Large intestine (tissue), 12 donors: ENCODE measurements at places on chromosomes 3 and 15. TPM values are rescaled to one million over a fixed set of nuclear protein-coding genes. Genes with fewer than 3 reads are reported as not detected.

Gene DNAJA4
- polyA plus RNA-seq = 27.3 TPM

Gene GOLGA6A
- 0.15 TPM for polyA plus RNA-seq

Gene PARP9
- polyA plus RNA-seq = 32.0 TPM

Gene DLL4
- 12.3 TPM for polyA plus RNA-seq

Gene DHFR2
- polyA plus RNA-seq = 5.6 TPM

Gene GP9
- polyA plus RNA-seq = 0.18 TPM

Gene CCDC51
- 19.0 TPM for polyA plus RNA-seq

Gene SKOR1
- polyA plus RNA-seq = 0.28 TPM

Gene ANKRD34C
- not detected for polyA plus RNA-seq

Gene SLC51A
- 29.6 TPM for polyA plus RNA-seq

Gene RHCG
- polyA plus RNA-seq = 0.12 TPM

DNA sequence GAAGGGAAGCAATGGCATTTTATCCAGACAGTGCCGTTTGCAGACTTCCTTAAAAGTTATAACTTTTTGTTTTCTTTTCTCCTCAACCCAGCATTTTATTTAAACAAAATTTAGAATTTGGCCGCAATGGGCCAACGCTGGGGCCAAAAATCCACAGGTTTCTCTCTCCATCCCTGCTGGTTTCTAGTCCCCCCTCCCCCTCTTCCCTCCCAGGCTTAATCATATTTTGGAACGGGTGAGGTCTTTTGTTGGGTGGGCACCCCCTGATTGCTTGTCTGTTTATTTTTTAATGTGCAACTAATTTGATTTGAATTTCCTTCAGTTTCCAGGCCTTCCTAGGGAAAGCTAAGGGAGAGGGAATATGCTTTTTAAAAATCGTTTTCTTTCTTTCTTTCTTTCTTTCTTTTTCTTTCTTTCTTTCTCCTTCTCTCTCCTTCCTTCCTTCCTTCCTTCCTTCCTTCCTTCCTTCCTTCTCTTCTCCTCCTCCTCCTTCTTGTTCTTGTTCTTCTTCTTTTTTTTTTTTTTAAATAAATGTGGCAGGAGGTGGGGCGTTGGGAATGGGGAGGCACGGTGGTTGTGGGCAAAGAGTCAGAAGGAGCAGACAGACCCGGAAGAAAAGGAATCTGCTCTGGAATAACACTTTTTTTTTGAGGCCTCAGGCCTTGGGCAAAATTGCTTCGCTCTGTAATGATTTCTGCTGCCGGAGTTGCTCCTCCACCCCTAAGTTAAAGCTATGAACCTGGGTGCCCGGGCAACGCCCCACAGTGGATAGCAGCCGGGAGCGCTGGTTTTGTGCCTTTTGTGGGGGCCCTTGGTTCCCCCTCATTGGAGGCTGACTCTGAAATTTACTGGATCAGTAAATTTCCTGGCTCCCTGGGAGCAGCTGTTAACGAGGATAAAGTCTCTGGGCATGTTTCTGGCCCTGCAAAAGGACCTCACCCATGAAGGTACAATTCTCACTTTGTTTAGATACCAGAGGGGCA is 1.9 kb downstream of the FNDC3B start:
- H3K4me1 ChIP-seq = peaks cover 9% of the 10 kb centered on the region
- H3K27ac ChIP-seq = peak overlapping the region; percentile 71
- H3K27me3 ChIP-seq = no peaks in the 10 kb centered on the region
- H3K4me3 ChIP-seq = peak overlapping the region; percentile 96
- peak; percentile 7 for DNase-seq
- no peaks in the 10 kb centered on the region for H3K36me3 ChIP-seq

DNA sequence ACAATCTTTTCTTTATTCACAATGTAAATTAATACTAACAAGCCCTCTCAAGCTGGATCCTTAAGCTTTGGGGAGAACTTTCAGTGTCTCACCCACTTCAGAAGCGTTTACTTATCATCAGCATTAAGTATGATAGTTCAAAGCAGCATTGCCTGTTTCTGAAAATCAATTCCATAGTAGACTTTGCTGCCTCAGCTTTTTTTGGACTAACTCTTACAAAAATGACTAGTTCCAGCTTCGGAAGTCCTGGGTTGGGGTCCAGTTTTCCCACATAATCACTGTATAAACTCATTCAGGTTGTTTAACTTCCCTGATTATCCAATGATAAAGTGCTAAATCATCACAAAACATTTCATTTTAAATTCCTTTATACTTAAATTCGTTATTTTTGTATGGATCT is 114.4 kb downstream of the NR2F2 start:
- no peak overlapping the region for H3K4me3 ChIP-seq
- no peaks in the 10 kb centered on the region for H3K36me3 ChIP-seq
- no peak overlapping the region for H3K27ac ChIP-seq
- DNase-seq = no peak

- no peaks in the 10 kb centered on the region for H3K4me1 ChIP-seq
- no peak for DNase-seq
- H3K27me3 ChIP-seq = no peaks in the 10 kb centered on the region
Observed at GRCh38 chr3:109803274-109803673, 465.9 kb upstream of the DPPA4 start.

DNA sequence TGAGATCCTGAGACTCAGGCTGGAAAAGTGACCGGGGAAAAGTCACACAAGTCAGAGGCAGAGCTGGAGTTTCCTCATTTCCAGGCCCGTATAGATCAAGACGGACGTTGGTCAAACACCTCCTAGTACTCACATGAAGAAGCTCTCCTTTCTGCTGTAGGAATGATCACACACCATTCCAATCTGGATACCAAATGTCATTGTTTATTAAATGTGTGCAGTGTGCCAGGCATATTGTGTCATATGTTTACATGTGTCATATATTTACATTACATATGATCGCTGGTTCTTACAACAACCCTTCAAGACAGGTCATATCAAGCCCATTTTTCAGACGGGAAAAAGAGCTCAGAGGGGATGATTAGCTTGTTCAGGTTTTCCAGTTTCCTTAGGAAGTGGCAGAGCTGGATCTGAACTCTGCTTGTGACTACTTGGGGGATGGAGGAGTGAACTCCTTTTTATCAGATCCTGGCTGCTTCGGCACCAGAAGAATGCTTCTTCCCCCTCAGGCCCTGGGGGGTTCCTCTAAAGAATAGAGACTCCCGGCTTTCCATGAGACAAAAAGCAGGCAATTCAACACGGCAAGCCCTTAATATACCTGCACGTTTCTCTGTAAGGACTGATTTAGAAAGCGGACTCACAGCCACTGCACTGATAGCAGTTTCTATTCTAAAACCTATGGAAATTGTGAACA is 41.9 kb downstream of the FAM43A start:
- no peaks in the 10 kb centered on the region for H3K27me3 ChIP-seq
- peaks cover 16% of the 10 kb centered on the region for H3K4me1 ChIP-seq
- no peak for DNase-seq
- no peak overlapping the region for H3K27ac ChIP-seq

DNA sequence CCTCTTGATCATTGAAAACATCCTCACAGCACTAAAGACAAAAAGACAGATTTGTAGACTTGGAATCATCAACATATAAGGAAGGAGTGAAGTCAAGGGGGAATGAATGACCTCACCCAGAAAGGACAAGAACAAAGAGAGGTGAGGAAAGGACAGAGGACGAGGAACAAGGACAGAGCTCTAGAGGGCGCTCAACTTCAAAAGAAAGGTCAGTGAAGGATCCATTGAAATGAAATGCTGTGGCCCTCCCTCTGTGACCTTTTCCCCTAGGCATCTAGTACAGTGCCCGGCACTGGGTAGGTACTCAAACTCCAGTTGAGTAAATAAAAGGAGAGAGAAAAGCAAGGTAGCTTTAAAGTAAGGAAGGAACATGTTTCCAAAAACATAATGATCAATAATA is 2.6 kb downstream of the ATP8B4 start:
- H3K27ac ChIP-seq = no peak overlapping the region
- no peaks in the 10 kb centered on the region for H3K27me3 ChIP-seq
- no peak for DNase-seq
- no peaks in the 10 kb centered on the region for H3K4me1 ChIP-seq

GRCh38 chr3:53794597-53794996 is 51.6 kb downstream of the CHDH start:
- no peak for DNase-seq
- no peak overlapping the region for H3K27ac ChIP-seq
- H3K27me3 ChIP-seq = no peaks in the 10 kb centered on the region
- H3K36me3 ChIP-seq = peaks cover 22% of the 10 kb centered on the region
- H3K4me3 ChIP-seq = no peak overlapping the region
- no peaks in the 10 kb centered on the region for H3K4me1 ChIP-seq

GRCh38 chr3:156483961-156484787 is 70.7 kb downstream of the SSR3 start:
- H3K4me3 ChIP-seq = no peak overlapping the region
- H3K4me1 ChIP-seq = peaks cover 3% of the 10 kb centered on the region
- H3K36me3 ChIP-seq = no peaks in the 10 kb centered on the region
- H3K27me3 ChIP-seq = no peaks in the 10 kb centered on the region

DNA sequence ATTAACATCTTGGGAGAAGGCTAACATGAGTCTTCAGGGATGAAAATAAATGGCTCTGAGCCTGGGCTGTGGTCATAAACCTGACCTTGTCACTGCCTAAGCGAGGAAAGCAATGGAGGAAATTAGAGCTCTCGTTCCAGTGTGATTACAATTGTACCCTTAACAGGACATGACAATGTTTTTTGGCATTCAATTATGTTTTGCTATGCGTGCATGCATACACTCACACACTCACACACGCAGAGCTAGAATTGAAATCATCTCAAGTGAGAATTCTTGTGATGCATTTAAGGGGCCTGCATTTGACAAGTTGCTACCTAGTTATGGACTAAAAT is 24.1 kb downstream of the ZNF80 start:
- H3K4me3 ChIP-seq = no peak overlapping the region
- no peak for DNase-seq
- no peaks in the 10 kb centered on the region for H3K36me3 ChIP-seq
- peaks cover 2% of the 10 kb centered on the region for H3K27me3 ChIP-seq

- H3K36me3 ChIP-seq = peaks cover 3% of the 10 kb centered on the region
- H3K27ac ChIP-seq = no peak overlapping the region
- DNase-seq = no peak
- no peaks in the 10 kb centered on the region for H3K27me3 ChIP-seq
- no peak overlapping the region for H3K4me3 ChIP-seq
Observed at GRCh38 chr3:37904601-37905000, 42.9 kb downstream of the CTDSPL start.

- no peak overlapping the region for H3K27ac ChIP-seq
- no peak for DNase-seq
- no peaks in the 10 kb centered on the region for H3K27me3 ChIP-seq
- H3K4me1 ChIP-seq = no peaks in the 10 kb centered on the region
- H3K36me3 ChIP-seq = no peaks in the 10 kb centered on the region
- H3K4me3 ChIP-seq = no peak overlapping the region
Observed at GRCh38 chr3:77420336-77420735, 380.4 kb downstream of the ROBO2 start.

GRCh38 chr15:65066635-65067316 is 1.0 kb downstream of the RASL12 start:
- peak overlapping the region; percentile 26 for H3K4me3 ChIP-seq
- peaks cover 18% of the 10 kb centered on the region for H3K27me3 ChIP-seq
- peaks cover 4% of the 10 kb centered on the region for H3K4me1 ChIP-seq

- no peak for DNase-seq
- H3K36me3 ChIP-seq = peaks cover 8% of the 10 kb centered on the region
- no peaks in the 10 kb centered on the region for H3K27me3 ChIP-seq
- H3K4me1 ChIP-seq = peaks cover 15% of the 10 kb centered on the region
- H3K4me3 ChIP-seq = no peak overlapping the region
Observed at GRCh38 chr3:12948891-12949711, 107.7 kb upstream of the RPL32 start.

- no peaks in the 10 kb centered on the region for H3K27me3 ChIP-seq
- H3K4me1 ChIP-seq = no peaks in the 10 kb centered on the region
- no peak for DNase-seq
Observed at GRCh38 chr3:37074178-37074577, 80.9 kb downstream of the MLH1 start.

DNA sequence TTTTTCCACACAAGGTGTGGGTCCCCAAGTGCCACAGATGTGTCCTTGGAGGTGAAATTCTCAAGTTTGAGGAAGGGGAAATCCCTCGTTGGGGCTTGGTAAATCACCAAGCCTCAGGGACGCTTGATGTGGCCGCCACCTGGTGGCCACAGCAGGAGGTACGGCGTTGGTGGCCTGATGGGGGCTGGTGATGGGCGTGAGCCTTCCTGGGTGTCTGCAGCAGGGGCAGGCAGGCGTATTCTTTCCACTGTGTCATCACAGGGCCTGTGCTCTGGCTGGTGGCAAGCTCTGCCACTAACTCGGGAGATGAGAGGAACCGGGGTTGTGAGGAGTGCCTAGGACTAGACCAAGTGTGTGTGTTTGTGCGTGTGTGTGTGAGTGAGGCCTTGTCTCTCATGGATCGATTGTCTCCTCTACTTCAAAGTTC is 4.2 kb downstream of the ACOX2 start:
- no peak overlapping the region for H3K4me3 ChIP-seq
- DNase-seq = peak; percentile 81
- H3K4me1 ChIP-seq = peaks cover 56% of the 10 kb centered on the region
- H3K27ac ChIP-seq = no peak overlapping the region
- no peaks in the 10 kb centered on the region for H3K27me3 ChIP-seq

- H3K27me3 ChIP-seq = no peaks in the 10 kb centered on the region
- DNase-seq = no peak
- H3K4me3 ChIP-seq = no peak overlapping the region
- H3K27ac ChIP-seq = no peak overlapping the region
- peaks cover 10% of the 10 kb centered on the region for H3K4me1 ChIP-seq
Observed at GRCh38 chr15:77866186-77866585, 211.3 kb downstream of the TBC1D2B start.

DNA sequence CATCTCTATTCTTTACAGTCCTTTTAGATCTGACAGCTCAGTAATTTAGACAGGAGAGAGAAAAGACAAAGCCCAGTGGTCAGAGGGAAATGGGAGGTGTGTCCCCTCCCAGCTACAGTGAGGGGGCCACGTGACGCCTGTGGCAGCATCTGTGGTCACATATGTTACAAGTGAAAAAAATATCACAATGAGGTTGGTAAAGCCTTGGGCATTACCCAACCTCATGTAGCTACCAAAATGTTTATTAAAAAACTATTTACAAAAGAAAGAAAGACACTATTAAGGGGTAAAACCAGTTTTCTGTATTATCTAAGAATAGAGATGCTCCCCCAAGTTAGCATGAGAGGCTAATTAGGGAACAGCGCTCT is 42.9 kb upstream of the PLCL2 start:
- no peaks in the 10 kb centered on the region for H3K27me3 ChIP-seq
- no peak overlapping the region for H3K4me3 ChIP-seq
- no peak overlapping the region for H3K27ac ChIP-seq
- DNase-seq = no peak
